H9 (cell line): ENCODE measurements at places on chromosomes 16 and 17. TPM values are rescaled to one million over a fixed set of nuclear protein-coding genes. Genes with fewer than 3 reads are reported as not detected.

Gene GJC1
- total RNA-seq, result 114 and 119 TPM in 2 replicates

DNA sequence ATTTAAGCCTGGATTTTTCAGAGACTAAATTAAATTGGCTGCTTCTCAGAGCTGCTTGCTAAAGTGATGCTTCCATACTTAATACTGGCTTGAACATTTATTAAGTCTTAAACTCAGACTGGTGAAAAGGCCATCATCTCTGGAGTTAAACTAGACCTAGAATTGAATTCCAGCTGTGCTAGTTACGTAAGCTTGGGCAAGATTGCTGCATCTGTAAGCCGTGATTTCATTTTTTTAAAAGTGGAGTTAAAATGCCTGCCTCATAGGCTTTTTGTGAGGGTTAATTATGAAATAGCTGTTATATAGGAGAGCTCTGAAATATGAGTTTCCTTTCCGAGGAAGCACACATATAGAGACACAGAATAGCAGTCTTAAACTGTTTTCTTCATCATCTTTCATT is 84.7 kb downstream of the VAT1L start:
- no peak overlapping the region for H3K4me3 ChIP-seq
- DNase-seq, result no peak
- H3K36me3 ChIP-seq, result peaks cover 31% of the 10 kb centered on the region
- no peak overlapping the region for H3K27ac ChIP-seq
- peaks cover 2% of the 10 kb centered on the region; the same call in 1 of the 2 replicates for H3K4me1 ChIP-seq

- no peaks in the 10 kb centered on the region for H3K27me3 ChIP-seq
- no peak overlapping the region for H3K4me3 ChIP-seq
- H3K4me1 ChIP-seq, result no peaks in the 10 kb centered on the region
- H3K27ac ChIP-seq, result no peak overlapping the region
- H3K36me3 ChIP-seq, result no peaks in the 10 kb centered on the region
Observed at GRCh38 chr17:50021681-50022370, 26.8 kb upstream of the DLX3 start.

DNA sequence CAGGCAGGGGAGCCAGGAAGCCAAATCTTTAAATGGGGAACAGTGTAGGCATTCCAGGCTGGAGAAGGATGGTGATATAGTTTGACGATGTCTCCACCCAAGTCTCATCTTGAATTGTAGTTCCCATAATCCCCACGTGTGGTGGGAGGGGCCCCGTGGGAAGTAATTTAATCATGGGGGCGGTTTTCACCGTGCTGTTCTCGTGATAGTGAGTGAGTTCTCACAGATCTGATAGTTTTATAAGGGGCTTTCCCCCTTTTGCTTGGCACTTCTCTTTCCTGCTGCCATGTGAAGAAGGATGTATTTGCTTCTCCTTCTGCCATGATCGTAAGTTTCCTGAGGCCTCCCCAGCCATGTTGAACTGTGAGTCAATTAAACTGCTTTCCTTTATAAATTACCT is 28.8 kb downstream of the GINS3 start:
- DNase-seq, result no peak
- H3K4me3 ChIP-seq, result no peak overlapping the region
- H3K4me1 ChIP-seq, result peaks cover 7% of the 10 kb centered on the region; the same call in 1 of the 2 replicates
- no peak overlapping the region for H3K27ac ChIP-seq
- H3K36me3 ChIP-seq, result no peaks in the 10 kb centered on the region; the same call in 2 of the 3 replicates

GRCh38 chr17:3590231-3590630 is 19.0 kb downstream of the TRPV1 start:
- H3K4me3 ChIP-seq, result no peak overlapping the region
- peaks cover 35% of the 10 kb centered on the region for H3K36me3 ChIP-seq
- H3K27ac ChIP-seq, result no peak overlapping the region
- no peaks in the 10 kb centered on the region for H3K4me1 ChIP-seq
- no peaks in the 10 kb centered on the region for H3K27me3 ChIP-seq

Gene RAB26
- 2.4 and 3.0 TPM in 2 replicates for total RNA-seq

Gene CPHXL2
- total RNA-seq, result not detected in 2 replicates
